G401 (cell line): ENCODE measurements at places on chromosomes 3 and 15. TPM values are rescaled to one million over a fixed set of nuclear protein-coding genes. Genes with fewer than 3 reads are reported as not detected.

- DNase-seq = no peak
These were observed 107.4 kb upstream of the MLF1 start for GRCh38 chr3:158463556-158463955.

Gene NME9
- total RNA-seq = not detected in 2 replicates

- DNase-seq = no peak
These were observed 20.3 kb downstream of the CSRNP1 start for GRCh38 chr3:39133093-39133490.

GRCh38 chr15:80434926-80435720, 30.9 kb downstream of the ARNT2 start:
- DNase-seq = no peak

DNA sequence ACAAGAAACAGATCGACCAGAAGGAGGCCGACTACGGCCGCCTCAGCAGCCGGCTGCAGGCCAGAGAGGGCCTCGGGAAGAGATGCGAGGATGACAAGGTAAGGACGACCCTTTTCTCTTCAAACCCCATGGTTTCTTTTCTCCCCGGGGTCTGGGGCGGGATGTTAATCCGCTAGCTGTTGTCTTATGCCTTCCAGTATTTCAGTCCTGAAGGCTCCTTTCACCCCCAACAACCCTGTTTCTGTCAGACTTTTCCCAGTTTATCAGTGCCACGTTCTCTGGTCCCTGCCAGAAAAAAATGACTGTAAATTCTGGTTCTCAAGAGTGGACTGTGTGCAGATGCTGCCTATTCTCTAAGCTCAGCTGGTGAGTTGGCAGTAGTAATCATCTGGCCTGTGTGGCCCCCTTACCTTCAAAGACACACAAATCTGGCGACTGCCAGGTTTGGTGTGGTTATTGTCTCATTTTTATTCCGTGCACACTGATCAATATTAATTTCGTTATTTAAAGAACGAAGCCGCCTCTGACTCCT, 806 bp downstream of the GOLM2 start:
- DNase-seq = no peak

GRCh38 chr3:43247561-43248184, 38.7 kb upstream of the SNRK start:
- peak; percentile 65 for DNase-seq

DNA sequence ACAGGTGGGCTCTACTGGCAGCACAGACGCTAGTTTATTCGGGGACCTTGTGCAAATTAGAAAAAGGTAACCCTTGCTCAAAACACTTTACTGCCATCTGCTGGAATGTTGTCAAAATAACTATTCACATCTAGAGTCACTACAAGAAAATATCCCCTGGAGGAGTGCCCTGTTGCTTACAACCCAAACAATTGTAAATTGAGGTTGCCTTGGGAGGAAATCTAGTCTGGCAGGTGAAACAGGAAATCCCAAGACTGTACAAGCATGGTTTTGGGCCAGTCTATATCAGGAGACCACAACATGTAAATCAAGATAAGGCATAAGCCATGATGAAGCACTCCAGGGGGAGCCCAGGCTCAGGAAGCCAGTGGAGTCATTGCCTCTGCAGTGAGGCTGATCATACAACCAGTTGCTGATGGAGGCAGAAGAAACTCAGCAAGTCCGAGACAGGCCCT, 136.8 kb upstream of the ACP3 start:
- DNase-seq = peak; percentile 33

- no peak for DNase-seq
These were observed 150.7 kb downstream of the TMCO5A start for GRCh38 chr15:38085114-38085513.

- DNase-seq = no peak
These were observed 2.8 kb downstream of the NR2E3 start for GRCh38 chr15:71812966-71813722.

GRCh38 chr3:73045391-73045790, 16.1 kb upstream of the EBLN2 start:
- no peak for DNase-seq

GRCh38 chr3:18099611-18100010, 325.5 kb downstream of the SATB1 start:
- DNase-seq = no peak

DNA sequence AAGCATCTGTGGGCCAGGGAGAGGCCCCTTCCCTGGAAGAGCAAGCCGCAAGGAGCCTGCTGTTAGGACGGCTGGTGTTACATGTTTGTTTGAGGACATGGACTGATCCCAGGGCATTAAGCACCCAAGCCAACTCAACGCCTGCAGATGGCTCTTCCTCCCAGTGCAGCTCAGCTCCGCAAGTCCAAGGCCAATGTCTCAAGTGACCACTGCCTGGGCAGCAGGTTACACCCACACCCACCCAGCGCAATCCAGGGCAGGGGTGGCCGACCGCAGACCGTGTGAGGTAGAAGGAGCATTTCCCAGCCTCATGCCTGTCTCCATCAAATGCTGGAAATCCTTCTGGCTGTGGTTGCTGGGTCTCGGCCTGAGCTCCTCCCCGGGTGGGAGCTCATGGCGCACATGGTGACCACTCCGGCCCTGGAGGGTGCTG, 14.5 kb downstream of the GP5 start:
- DNase-seq = no peak

DNA sequence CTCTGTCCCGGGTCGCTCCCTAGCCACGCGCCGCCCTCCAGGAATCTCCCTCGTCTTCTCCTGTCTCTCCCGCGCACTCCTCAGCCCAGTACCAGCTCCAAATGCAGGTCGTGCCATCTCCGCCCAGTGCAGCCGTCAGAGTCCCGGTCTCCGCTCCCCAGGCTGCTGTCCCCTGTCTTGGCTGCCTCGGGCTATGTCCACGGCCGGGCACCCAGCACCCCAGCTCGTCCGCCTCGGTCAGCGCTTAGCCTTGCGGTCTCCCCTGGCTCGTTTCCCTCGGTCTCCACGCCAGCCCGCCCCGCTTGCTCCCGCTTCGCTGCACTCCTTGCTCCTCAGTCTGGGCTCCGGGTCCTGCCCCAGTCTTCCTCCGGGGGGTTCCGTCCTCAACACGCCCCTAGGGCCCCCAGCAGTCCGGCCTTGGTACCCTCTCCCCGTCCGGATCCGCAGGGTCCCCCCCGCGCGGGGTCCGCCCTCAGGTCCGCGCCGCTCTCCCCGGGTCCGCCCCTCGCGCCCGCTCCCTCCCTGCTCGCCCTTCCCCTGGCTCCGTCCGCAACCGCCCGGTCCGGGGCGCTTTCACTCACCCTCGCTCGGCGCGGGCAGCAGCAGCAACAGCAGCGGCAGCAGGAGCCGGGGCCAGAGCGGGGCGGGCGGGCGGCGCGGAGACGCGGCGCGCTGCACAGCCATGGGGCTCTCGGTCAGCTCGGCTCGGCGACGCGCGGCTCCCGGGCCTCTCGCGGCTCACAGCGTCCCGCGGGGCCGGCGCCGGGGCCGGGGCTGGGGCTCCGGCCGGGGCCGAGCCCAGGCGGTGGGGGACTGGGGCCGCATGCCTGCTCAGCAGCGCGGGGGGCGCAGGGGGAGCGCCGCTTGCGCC, 462 bp downstream of the IGDCC3 start:
- DNase-seq = peak; percentile 40

GRCh38 chr15:65115542-65115941, 542 bp upstream of the UBAP1L start:
- DNase-seq = no peak

DNA sequence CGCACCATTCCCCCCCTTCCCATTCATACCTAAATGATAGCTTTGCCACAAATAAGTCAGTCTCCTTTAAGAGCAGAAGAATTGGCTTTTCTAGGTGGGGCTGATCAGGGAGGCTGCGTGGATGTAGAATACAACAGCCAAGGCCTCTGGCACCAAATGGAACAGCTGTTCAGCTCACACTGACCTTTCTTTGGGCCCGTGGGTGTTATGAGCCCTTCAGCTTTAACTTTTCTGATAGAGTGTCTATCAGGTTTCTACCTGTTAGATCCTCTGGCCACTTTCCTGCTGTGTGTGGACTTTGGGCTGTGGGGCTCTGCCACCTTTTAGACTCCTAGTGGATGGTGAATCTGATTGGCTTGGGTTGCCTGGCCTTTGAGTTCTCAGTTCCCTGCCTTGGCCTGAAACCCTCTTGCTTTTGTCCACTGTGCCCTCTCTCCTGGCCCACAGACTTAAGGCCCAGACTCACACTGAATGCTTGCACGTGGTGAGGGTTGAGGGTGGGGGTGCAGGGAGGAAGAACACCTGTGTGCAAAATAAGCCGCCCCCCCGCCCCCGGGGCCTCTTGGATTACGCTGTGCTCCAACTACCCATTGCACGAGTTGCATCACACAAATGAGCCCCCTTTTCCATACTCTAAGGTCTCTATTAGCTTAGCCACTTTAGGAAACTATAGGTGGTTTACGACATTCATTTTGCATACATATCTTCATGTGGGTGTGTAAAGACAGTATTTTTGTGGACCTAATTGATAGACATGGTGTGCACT, 1.3 kb upstream of the RFX7 start:
- DNase-seq = no peak

- no peak for DNase-seq
These were observed 23.1 kb downstream of the LRRC31 start for GRCh38 chr3:169846458-169847193.

Gene GRIP2
- 1.1 and 1.4 TPM in 2 replicates for total RNA-seq

Gene IFT122
- 14.6 and 19.9 TPM in 2 replicates for total RNA-seq

Gene CPNE9
- 0.80 and 3.9 TPM in 2 replicates for total RNA-seq

- no peak for DNase-seq
These were observed 41.5 kb downstream of the CHD2 start for GRCh38 chr15:92941668-92942067.

GRCh38 chr3:128858167-128858566, 21.3 kb upstream of the ACAD9 start:
- no peak for DNase-seq

Gene GOLGA6D
- not detected in 2 replicates for total RNA-seq
